ENCODE measurements at places on chromosomes 1 and 21. TPM values are rescaled to one million over a fixed set of nuclear protein-coding genes. Genes with fewer than 3 reads are reported as not detected.

FMO5 gene
- 0.62 TPM for total RNA-seq

ADAMTS5 gene
- 4.0 TPM for total RNA-seq

CSMD2 gene
- total RNA-seq = 0.70 TPM

RPS6KC1 gene
- 12.7 TPM for total RNA-seq

SYCP1 gene
- not detected for total RNA-seq

WLS gene
- total RNA-seq = 78.0 TPM

CNTN2 gene
- 0.30 TPM for total RNA-seq

FBXO42 gene
- 14.1 TPM for total RNA-seq
